ENCODE measurements at places on chromosomes 2 and 18.

DNA sequence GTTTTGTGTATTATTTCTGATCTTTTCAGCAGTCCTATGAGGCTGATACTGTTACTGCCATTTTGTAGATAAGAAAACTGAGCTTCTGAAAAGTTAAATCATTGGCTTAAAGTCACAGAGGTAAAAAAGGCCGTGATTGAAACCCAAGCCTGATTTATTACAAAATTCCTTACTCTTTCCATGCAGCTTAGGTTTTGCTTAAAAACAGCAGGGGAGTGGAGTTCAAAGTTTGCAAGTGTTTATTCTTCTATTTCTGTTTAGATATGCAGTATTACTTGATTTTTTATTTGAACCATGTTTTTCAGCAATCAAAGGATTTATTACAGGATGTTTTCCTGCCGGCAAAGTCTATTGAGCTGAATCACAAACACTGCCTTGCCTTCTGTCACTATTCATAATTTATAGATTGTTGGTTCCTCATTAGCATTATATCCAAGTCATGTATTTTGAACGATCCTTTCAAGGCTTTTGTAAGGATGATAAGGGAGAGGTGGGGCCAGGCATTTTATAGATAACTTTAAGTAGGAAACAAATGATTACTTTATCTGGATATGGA, 31.9 kb upstream of the MSTN start:
- no peak for DNase-seq

GRCh38 chr2:35428548-35428947, 927.0 kb upstream of the CRIM1 start:
- no peak for DNase-seq

GRCh38 chr2:122366969-122367645, 611.7 kb downstream of the TSN start:
- DNase-seq: no peak

GRCh38 chr2:219079417-219079816, 18.7 kb upstream of the IHH start:
- no peak for DNase-seq

DNA sequence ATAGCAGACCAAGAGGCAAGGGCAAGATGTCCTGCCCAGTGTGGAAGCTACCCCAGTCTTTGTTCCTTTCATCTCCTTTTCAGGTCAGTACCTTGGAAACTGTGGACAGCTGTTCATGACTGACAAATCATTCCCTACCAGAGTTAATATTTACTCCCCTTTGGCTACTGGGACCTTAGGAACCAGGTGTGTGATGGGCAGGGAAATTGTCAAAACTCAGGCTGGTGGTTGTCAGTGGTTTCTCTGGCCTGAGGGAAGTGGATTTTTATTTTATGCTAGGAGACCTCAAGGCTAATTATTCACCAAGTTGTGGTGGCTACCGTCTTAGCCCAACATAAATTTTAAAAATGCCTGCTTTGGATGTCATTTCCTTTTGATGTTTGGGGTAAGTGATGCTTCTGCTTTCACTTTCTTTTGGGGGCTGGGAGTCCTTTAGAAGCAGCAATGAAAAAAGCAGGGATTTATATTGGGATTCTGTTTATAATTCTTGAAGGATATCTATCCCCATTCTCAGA, 119.3 kb downstream of the SETBP1 start:
- DNase-seq: no peak

GRCh38 chr2:2846332-2847208, 515.5 kb upstream of the MYT1L start:
- DNase-seq: no peak

Data from cortex of kidney (tissue), 1 donor.